Body of pancreas (tissue), 4 donors: ENCODE measurements at places on chromosomes 6 and 20. TPM values are rescaled to one million over a fixed set of nuclear protein-coding genes. Genes with fewer than 3 reads are reported as not detected.

- no peaks in the 10 kb centered on the region for H3K27me3 ChIP-seq
- no peak overlapping the region for H3K27ac ChIP-seq
- H3K4me3 ChIP-seq, result no peak overlapping the region
- H3K36me3 ChIP-seq, result no peaks in the 10 kb centered on the region
Observed at GRCh38 chr20:46349742-46350056, 41.4 kb upstream of the CDH22 start.

GRCh38 chr6:51098791-51099190 lies 280.1 kb downstream of the TFAP2B start:
- no peaks in the 10 kb centered on the region for H3K36me3 ChIP-seq
- no peaks in the 10 kb centered on the region for H3K27me3 ChIP-seq
- no peak for DNase-seq
- H3K27ac ChIP-seq, result no peak overlapping the region
- H3K4me1 ChIP-seq, result no peaks in the 10 kb centered on the region

GRCh38 chr6:9398767-9399373 lies 963.5 kb upstream of the SLC35B3 start:
- no peaks in the 10 kb centered on the region for H3K36me3 ChIP-seq
- no peaks in the 10 kb centered on the region for H3K27me3 ChIP-seq
- DNase-seq, result peak; percentile 22
- peaks cover 31% of the 10 kb centered on the region for H3K4me1 ChIP-seq
- H3K27ac ChIP-seq, result no peak overlapping the region
- H3K4me3 ChIP-seq, result no peak overlapping the region

- DNase-seq, result no peak
- peaks cover 8% of the 10 kb centered on the region for H3K4me1 ChIP-seq
- H3K27ac ChIP-seq, result no peak overlapping the region
- no peak overlapping the region for H3K4me3 ChIP-seq
- no peaks in the 10 kb centered on the region for H3K36me3 ChIP-seq
- H3K27me3 ChIP-seq, result no peaks in the 10 kb centered on the region
Observed at GRCh38 chr6:79373880-79374279, 139.4 kb upstream of the HMGN3 start.

GRCh38 chr20:51573576-51574243 lies 31.2 kb upstream of the NFATC2 start:
- H3K27me3 ChIP-seq, result no peaks in the 10 kb centered on the region
- DNase-seq, result no peak
- no peak overlapping the region for H3K4me3 ChIP-seq
- no peak overlapping the region for H3K27ac ChIP-seq
- H3K4me1 ChIP-seq, result no peaks in the 10 kb centered on the region

DNA sequence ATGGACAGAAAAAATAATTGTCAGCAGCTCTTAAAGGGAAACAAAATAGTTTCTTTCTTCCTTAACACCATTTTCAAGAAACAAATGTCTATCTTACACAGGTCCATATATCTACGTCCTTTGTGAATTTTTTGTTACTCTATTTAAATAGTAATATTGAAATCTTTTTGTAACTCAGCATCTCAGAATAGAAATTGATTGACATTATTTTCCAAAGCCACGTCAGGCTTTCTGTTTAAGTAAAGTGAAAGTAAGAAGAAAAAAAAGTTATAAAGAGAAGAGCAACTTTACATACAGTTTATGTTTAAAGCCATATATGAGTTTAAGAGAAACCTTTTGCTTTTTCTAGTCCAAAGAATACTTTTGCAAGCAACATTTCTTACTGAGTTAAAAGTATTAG lies 402.9 kb upstream of the SOX4 start:
- H3K36me3 ChIP-seq, result no peaks in the 10 kb centered on the region
- H3K4me1 ChIP-seq, result no peaks in the 10 kb centered on the region

DNA sequence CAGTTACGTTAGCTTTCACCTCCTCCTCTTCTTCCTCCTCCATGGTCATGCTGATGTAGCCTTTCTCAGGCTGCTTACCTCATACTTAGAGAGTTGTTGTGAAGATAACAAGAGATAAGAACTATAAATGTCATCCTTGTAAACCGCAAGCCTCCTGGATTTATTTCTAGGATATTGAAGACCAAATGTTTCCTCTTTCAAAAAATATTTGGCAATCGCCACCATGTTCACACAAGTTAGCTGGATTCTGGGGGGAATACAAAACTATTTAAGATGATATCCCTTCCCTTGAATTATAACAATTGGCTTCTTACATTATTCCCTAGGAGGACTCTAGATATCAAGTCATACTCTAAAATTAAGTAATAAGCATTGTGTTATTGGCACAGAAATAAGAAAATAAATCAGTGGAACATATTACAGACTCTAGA lies 99.8 kb upstream of the PLEKHG1 start:
- H3K4me1 ChIP-seq, result no peaks in the 10 kb centered on the region
- no peaks in the 10 kb centered on the region for H3K36me3 ChIP-seq
- no peak overlapping the region for H3K27ac ChIP-seq
- DNase-seq, result no peak
- H3K27me3 ChIP-seq, result no peaks in the 10 kb centered on the region
- H3K4me3 ChIP-seq, result no peak overlapping the region

DNA sequence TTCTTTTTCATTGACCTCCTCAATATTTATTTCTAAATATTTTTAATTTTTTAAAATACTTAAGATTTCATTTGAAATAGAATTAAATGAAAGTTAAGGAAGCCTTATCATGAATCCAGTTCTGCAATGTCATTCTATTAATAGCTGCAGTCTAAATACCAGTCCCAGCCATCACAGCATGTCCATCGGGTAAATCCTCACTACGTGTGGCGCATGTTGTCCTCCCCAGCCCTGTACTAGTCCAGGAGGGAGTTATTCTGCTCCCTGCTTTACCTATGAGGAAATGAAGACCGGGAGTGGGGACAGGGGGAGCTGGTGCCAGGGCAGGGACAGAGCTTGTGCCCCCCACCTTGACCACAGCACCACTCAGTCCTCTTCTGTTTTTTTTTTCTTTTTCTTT lies 125.1 kb upstream of the QKI start:
- no peaks in the 10 kb centered on the region for H3K4me1 ChIP-seq
- no peaks in the 10 kb centered on the region for H3K36me3 ChIP-seq
- DNase-seq, result no peak
- H3K27ac ChIP-seq, result no peak overlapping the region

- no peak overlapping the region for H3K4me3 ChIP-seq
- no peak overlapping the region for H3K27ac ChIP-seq
- H3K36me3 ChIP-seq, result no peaks in the 10 kb centered on the region
- H3K27me3 ChIP-seq, result no peaks in the 10 kb centered on the region
- no peaks in the 10 kb centered on the region for H3K4me1 ChIP-seq
Observed at GRCh38 chr6:11142296-11143027, 30.9 kb upstream of the ERVFRD-1 start.

DNA sequence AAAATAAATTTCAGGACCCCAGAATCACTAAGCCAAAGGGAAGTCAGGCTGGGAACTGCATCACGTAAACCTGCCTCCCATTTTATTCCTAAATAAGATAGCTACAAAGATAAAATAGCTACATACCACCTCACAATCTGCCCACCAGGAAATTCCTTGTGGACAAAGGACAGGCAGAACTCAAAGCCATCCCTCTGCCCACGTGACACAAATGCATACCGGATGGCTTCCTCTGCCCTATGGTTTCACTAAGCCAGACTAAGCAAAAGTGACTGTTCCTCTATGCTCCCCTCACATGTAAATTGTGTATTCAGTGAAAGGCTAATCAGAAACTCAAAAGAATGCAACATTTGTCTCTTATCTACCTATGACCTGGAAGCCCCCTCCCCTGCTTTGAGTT lies 15.0 kb downstream of the MBOAT1 start:
- H3K27me3 ChIP-seq, result no peaks in the 10 kb centered on the region
- H3K27ac ChIP-seq, result no peak overlapping the region
- H3K4me1 ChIP-seq, result peaks cover 29% of the 10 kb centered on the region
- no peak for DNase-seq
- H3K36me3 ChIP-seq, result no peaks in the 10 kb centered on the region

FRK gene
- 7.9 TPM for total RNA-seq

PGC gene
- 48.8 TPM for total RNA-seq

ACTR5 gene
- 4.9 TPM for total RNA-seq

UFL1 gene
- 21.0 TPM for total RNA-seq

ZNF165 gene
- total RNA-seq, result 2.9 TPM

BPIFB4 gene
- total RNA-seq, result not detected

GCLC gene
- total RNA-seq, result 30.7 TPM

NRM gene
- 2.6 TPM for total RNA-seq

SNTA1 gene
- total RNA-seq, result 22.6 TPM

FABP7 gene
- total RNA-seq, result not detected

HSPA12B gene
- 4.4 TPM for total RNA-seq

FOXC1 gene
- 3.6 TPM for total RNA-seq

ADISSP gene
- 26.7 TPM for total RNA-seq
